ENCODE measurements at places on chromosomes 7 and 10. TPM values are rescaled to one million over a fixed set of nuclear protein-coding genes. Genes with fewer than 3 reads are reported as not detected.

- no peak for DNase-seq
Observed at GRCh38 chr7:79622781-79623180, 169.3 kb upstream of the MAGI2 start.

- no peak for DNase-seq
Observed at GRCh38 chr10:27440021-27440420, 64.1 kb upstream of the RAB18 start.

DNA sequence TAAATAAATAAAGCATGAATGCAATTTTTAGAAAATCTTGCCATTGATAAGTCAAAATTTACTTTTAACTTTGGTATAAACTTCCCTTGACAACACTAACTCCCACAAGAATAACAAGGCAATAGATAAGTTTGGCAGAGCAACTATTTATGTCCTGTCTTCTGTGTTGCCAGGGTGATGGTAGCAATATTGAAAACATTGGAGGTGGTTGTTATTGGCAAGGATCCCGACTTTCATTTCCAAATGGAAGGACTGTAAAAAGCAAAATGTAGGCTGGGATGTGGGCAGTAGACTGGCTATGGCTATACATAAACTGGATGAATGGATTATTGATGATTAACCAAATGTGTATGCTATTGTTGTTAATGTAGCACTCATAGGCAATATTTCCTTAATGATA lies 134.9 kb upstream of the CACNA2D1 start:
- peak; percentile 29 for DNase-seq

DNA sequence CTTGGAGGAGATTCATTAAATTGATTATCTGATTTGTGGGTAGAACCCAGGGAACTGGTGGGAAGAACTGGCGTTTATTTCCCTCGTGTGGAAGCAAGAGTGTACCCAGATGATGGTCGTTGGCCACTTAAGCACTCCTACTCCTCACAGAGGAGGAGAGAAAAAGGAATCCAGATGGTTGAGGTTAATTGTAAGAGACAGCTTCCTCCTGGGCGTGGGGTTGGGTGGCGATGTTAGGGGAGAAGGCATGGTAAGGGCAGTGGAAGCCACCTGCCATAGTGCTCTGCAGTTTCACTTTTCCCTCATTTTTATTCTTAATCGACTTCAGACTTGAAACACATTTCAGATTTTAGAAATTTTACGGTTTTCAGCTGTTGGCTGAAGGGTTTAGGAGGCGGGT lies 104.1 kb downstream of the DOCK1 start:
- DNase-seq, result no peak

- no peak for DNase-seq
Observed at GRCh38 chr7:27156508-27156898, at the start of gene HOXA7. Gene HOXA7, minus strand, starts transcription at chr7:27156675. Its CDS starts 130 bp downstream, at chr7:27156545.

- DNase-seq, result no peak
Observed at GRCh38 chr10:114541081-114541796, 116.8 kb downstream of the ABLIM1 start.

GRCh38 chr10:86391986-86392722 lies 25.6 kb upstream of the GRID1 start:
- no peak for DNase-seq

GRCh38 chr7:25313526-25313925 lies 85.2 kb upstream of the NPVF start:
- DNase-seq, result no peak

DNA sequence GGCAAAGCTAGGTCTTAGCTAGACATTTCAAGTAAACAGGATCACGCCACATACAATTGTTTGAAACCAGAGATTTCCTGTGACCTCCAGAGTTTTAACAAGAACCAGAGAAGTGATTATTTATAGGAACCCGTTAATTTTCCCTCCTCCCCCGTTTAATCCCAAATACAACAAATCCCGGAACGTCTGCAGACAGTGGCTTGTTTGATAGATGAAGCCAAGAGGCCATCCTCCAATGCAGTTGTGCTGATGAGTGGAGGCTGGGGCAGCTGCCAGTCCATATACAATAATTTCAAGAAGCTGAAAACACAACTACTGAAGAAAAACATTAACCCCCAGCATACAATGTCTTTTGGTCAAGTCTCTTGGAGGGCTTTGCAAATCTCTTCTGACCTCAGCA lies 971.6 kb upstream of the ZNF722 start:
- DNase-seq, result no peak

DNA sequence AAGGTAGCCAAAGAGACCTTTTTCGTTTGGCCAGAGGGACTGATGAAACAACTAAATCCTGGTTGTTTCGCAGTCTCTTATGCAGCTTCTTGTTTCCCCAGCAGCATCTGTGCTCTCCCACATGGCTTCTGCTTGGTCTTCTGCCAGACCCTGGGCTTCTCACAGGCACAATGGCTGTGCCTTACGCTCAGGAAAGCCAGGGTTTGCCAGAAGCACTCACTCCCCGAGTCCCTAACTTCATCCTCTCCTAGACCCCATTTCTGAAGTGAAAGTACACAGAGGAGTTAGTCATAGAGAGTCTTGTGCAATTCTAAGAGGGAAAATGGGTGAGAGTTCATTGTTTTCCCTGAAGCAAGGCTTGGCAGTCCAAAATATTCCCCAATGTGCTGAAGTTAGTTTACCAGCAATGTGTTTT lies 121.7 kb downstream of the EVX1 start:
- no peak for DNase-seq

GRCh38 chr10:84826704-84827103 lies 498.3 kb downstream of the CCSER2 start:
- no peak for DNase-seq

GRCh38 chr7:33981671-33982424 lies 76.5 kb downstream of the BMPER start:
- no peak for DNase-seq

GRCh38 chr7:129041142-129042085 lies 13.5 kb downstream of the TNPO3 start:
- DNase-seq, result no peak

GRCh38 chr10:103803941-103804340 lies 51.4 kb downstream of the SH3PXD2A start:
- DNase-seq, result no peak

GRCh38 chr10:73018632-73019031 lies 64.0 kb upstream of the PLA2G12B start:
- no peak for DNase-seq

DNA sequence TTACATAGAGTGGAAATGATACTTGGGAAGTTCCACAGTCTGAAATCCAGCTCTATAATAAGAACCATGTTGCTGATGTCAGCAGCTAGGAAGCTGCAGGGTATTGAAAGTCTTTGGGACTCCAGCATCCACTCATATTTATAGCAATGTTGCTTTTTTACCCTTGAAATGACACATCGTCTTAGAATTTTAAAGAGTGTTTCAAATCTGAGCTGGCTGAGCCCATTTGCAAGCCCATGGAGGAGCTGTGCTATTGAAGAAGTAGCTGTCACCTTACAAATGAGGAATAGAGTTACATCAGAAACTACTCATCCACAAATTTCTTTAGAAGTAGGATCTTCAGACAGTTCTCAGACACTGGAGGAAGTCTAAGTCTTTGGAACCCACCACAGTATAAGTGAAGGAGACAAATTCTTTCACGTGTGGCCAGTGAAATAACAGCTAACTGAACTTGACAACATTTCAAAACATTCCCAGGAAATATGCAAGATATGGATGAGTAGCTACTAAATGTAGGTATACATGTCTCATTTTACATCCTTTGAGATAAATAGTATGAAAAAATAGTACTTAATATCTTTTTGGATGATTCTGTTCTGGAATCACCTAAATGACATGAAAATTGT lies 203.6 kb downstream of the ZNF365 start:
- DNase-seq, result no peak

DNA sequence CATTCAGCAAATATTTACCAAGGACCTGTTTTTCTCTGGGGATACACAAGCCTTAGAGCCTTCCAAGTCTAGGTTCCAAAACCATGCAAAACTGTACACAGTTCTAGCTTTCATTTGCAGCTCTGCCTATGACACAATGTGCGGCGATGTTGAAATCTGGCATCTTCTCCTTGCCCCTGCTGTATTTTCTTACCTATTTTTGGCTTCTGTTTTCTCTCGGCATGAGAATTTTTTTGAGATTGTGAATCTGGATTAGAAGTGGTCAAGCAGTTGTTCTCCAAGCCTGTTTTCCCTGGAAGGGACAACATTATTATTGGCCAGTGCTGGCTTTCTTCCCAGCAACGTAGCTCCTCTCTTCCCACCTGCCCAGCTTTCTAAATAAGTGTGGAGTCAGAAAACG lies 176.3 kb downstream of the CREB5 start:
- DNase-seq, result no peak

DNA sequence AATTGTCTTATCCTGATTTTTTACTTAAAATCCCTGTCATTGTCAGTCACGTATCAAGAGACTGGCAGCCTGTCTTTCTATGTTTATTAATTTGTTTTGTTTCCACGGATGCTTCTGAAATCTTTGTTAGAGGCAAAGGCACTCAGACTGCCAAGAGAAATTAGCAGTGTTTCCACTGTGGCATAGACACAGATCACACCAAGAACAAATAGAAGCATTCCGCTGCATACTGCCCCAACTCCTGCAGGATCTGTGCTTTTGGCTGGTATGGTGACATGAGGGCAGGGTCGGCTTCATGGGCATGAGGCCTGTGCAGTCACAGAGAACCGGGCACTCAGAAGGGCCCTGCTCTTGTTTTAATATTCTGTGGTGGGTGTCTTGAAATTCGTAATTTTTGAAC lies 18.4 kb downstream of the CLDN12 start:
- no peak for DNase-seq

DNA sequence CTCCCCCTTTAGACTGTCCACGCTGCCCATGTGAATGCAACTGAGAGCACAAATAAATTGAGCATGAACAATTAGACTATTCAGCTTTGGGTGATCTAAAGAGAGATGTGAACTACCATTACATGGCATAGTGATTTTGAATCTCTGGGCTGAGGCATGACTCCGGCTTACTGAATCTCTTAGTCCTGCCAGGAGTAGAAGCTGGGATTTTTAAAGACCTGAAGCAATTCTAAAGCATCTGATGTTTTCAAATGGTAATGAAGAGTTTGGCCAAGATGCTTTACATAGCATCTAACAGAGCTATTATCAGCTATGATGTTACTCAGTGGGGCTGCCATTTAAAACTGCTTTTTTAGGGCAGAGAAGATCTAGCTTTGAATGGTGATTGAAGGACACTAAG lies 1059.1 kb downstream of the SORCS3 start:
- DNase-seq, result no peak

- no peak for DNase-seq
Observed at GRCh38 chr7:30965883-30966282, 2.1 kb downstream of the GHRHR start.

- DNase-seq, result no peak
Observed at GRCh38 chr7:40845943-40846342, 711.1 kb downstream of the SUGCT start.

GRCh38 chr10:119602241-119603095 lies 5.7 kb upstream of the TIAL1 start:
- DNase-seq, result no peak

DNA sequence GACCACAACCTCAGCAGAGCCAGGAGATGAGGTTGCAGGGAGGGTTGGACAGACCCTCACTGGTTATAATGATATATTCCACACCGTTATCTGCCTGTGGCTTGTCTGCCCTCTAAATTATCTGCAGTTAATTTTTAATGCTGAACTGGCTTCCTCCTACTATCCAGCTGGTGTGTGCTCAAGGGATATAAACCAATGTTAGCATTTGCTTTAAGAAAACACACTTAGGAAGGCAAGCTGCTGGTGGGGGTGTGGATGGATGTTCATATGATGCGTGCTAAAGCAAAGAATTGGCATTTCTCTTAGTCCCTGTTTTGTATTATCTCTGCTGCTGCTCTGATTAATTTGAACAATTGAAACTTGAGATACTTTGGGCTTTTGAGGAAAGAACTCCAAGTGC lies 132.2 kb upstream of the NPVF start:
- DNase-seq, result no peak

GRCh38 chr7:136728945-136729344 lies 139.5 kb upstream of the CHRM2 start:
- DNase-seq, result no peak

DNA sequence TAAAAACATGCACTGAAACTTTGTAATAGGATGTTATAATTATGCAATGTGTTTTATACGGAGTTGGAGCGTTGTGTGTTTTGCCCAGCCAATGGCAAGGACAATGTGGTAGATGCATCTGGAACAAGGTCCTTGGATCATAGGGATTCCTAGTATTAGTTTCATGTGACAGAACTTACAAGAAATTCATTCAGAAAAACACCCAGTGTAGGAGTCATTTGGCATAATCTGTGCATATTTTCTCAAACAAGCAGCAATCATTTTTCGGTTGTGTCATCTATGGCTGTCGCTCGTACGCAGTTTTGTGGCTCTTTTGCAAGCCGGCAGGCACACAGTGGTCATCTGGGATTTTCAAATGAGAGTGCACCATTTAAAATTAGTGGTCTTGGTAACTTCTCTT lies 19.8 kb downstream of the CREB5 start:
- no peak for DNase-seq

GRCh38 chr7:5396999-5397663 lies 26.5 kb downstream of the TNRC18 start:
- DNase-seq, result peak; percentile 52

GRCh38 chr7:120856621-120857352 lies 1.2 kb downstream of the TSPAN12 start:
- DNase-seq, result no peak

GRCh38 chr7:359766-360361 lies 69.9 kb downstream of the FOXL3 start:
- no peak for DNase-seq

GRCh38 chr10:29783201-29783947 lies 148.6 kb upstream of the SVIL start:
- no peak for DNase-seq

GRCh38 chr10:18364987-18365775 lies 225.0 kb downstream of the CACNB2 start:
- no peak for DNase-seq

DNA sequence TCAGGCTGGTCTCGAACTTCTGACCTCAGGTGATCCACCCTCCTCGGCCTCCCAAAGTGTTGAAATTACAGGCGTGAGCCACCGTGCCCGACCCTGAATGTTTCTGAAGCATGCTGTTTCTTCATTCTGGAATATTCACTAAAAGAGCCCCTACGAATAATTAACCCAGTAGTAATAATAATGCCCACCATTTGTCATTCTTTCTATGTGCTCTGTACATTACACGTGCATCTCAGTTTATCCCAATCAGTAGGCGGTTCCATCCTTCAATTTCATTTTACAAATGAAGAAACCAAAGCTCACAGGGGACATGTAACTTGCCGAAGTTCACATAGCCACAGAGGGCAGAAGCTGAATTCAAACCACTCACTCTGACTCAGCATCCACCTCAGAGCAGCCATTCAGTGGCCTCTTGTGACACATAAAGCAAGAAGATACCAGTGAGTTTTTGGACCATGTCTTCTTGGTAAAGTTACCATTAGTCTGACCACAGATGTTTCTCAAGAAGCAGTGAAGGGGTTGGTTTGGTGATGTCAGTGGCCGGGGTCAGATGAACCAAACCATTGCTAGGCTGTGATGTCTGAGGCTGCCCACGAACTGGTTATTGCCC lies 71.9 kb upstream of the DUSP5 start:
- no peak for DNase-seq

TSPAN12 gene
- 34.0 TPM for total RNA-seq

ABCA13 gene
- total RNA-seq, result not detected

TMEM139 gene
- not detected for total RNA-seq

LIPF gene
- total RNA-seq, result not detected

CPEB3 gene
- total RNA-seq, result 0.92 TPM

GRID1 gene
- total RNA-seq, result not detected

ELN gene
- 0.20 TPM for total RNA-seq

MARVELD1 gene
- total RNA-seq, result 21.2 TPM

ARHGEF35 gene
- 0.88 TPM for total RNA-seq

CHST3 gene
- total RNA-seq, result 12.9 TPM

DYNC1I1 gene
- total RNA-seq, result 3.9 TPM

GBX1 gene
- total RNA-seq, result not detected

TRDMT1 gene
- total RNA-seq, result 4.9 TPM

PKD2L1 gene
- not detected for total RNA-seq

ADO gene
- total RNA-seq, result 17.7 TPM
